Stimulated activated CD4-positive, alpha-beta T cell treated with anti-CD3 and anti-CD28 coated beads, Interleukin-15, amount 100 ng/mL, for 1 hour (primary cell): ENCODE measurements at places on chromosomes 2 and 18.

DNA sequence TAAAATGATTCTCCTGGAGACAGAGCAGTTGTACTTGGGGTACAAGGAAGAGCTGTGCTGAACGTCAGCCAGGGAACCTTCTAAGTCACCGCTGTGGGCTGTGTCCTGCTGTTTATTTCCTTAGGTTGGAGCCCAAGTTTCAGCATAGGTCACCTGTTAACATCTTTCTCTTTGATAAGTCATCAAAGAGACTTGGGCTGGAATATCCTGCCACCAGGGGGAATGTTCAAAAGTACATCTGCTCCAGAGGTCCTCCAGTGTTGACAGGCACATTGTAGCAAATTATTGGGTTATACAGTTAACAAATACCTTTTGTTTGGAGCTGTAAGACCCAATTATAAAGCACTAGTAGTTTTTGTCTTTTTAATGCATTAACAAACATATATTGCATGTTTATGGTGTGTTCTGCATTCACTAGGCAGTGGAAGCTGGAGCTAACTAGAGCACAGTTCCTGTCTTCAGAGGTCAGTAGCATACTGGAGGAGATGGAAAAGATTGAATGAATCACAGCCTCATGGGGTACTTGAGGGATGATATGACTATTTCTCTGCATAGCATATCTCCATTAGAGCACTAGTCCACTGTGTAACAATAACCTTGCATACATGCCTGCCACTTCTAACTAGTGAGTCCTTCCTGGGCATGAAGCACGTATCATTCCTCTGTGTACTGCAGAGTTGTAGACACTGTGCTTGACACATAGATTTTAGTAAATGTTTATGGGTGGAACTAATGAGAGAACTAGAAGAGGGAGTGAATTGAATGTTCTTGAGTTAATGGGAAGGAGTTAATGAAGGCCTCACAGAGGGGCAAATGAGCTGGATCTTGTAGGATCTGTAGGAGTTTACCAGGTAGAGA, 182.1 kb downstream of the AGAP1 start:
- no peak for DNase-seq

GRCh38 chr2:76008001-76008702, 297.4 kb upstream of the GCFC2 start:
- DNase-seq, result no peak

DNA sequence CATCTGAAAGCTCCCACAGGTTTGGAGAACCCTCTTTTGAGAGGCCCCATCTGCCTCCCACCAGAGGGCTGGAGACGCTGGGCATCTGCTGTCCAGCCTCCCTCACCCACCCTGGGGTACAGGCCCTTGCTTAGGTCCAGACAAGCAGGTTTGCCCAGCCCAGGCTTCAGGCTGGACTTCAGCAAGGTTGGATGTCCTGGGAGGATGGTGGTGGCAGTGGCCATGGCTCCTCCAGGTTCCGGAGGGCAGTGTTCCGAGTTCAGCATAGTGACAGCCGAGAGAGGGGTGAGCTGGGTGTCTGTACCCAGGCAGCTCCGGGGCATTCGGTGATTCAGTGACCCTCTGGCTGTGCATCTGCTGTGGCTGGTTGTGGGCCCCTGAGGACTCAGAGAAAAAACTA, 58.2 kb upstream of the HDAC4 start:
- no peak for DNase-seq

GRCh38 chr2:129667577-129667976, 311.9 kb upstream of the RAB6C start:
- no peak for DNase-seq

DNA sequence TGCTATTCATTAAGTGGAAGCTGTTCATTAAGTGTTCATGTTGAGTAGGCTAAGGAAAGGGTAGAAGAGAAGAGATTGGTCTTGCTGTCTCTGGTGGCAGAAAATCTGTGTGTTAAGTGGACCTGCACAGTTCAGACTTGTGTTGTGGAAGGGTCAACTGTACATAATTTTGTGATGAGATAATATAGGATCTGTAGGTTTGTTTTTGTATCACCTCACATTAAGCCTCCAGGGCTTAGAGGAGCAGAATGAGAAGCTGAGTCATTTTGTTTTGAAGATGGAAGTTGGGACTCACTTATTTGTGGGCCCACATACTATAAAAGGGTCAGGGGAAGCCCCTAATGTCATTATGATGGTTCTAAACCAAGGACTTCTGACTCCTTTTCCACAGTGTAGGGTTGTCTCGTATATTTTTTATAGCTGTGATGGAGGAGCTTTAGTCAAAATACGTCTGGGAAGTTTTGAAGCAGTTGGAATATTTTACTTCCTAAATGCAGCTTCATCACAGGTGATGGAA, 18.2 kb downstream of the PMS1 start:
- DNase-seq, result no peak

- no peak for DNase-seq
Measured at GRCh38 chr2:122867941-122868340, 1112.5 kb downstream of the TSN start.
